ENCODE measurements at places on chromosomes 7 and 10.

- no peak for DNase-seq
Observed at GRCh38 chr7:105840981-105841749, 35.2 kb downstream of the ATXN7L1 start.

DNA sequence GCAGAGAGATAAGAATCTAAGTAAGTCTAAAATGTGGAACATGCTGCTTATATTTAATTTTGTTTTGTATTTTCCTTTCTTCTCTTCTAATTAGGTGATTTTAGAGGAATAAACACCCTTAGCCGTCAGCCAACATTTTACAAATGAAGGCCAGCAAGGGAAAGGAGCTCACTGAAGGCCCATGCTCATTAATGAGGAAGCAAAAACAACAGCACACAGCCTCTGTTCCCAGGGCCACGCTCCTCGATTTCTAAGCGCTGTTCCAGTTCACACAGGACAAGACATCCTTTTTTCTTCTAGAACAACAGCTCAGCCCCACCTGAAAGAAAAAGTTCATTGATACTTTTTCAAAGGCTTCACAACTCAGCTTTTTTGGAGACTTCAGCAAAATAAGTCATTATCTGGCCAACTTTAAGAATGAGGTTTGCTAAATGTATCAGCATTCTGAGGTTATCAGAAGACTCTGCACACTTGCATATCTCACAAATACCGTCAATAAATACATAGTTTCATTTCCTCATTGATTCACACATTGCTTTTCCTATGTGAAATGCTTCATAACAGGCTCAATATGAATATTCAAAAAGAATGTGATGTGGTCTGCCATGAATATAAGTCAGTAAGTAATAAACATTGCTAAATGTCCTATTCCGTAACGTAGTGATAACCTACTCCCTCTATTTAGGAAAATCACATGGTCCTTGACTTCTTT is 34.8 kb upstream of the SFMBT2 start:
- DNase-seq, result no peak

DNA sequence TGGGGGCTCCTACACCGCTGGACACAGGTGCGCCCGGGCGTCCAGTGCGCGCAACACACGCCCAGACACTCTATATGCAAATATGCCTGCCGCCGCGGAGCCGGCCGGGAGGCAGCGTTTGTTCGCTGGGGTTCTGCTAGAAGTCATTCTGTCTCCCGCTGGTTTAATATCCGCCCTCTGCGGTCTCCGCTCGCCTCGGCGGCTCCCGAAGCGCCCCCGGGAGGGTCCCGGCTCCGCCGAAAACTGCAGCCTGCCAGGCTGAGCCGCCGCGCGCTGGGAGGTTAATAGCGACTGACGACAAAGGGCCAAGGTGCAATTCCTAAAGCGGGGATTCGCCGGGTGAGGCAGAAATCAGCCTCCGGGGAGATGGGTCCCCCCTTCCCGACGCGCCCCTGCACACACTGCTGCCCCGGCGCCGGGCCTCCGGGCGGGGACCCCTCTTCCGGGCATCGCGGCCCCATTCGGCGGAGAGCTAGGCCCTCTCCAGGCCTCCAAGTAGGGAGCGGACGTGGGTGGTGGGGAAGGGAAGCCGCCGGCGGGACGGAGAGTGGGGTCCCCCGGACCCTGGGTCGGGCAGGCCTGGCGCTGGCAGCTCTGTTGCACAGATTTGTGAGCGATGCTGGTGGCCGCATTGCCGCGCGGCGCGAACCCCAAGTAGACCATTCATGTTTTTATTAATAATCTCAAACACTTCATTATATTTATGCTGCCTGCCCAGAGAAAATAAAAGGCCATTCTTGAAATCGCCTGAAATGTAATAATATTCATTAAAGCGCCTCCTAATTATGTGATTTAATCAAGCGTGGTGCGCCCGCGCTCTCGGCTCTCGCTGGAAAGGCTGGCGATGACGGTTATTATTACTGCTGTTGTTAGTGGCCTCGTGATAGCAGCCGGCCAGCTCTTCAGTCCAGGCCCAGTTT is 9.1 kb downstream of the EN2 start:
- DNase-seq, result peak; percentile 92

DNA sequence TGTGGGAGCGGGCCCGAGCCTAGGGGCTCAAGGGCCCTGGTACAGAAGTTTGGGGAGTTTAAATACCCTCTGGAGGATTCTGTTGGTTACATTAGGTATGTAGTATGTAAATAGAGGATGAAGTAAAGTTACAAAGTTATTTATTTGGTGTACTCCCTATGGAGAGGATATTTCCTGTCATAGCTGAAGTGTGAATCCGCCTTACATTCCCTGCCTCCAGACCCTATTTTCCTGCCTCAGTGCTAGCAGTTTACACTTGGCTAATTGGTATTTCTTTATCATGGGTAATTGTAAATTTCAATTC is 60.6 kb upstream of the KLF14 start:
- DNase-seq, result no peak

DNA sequence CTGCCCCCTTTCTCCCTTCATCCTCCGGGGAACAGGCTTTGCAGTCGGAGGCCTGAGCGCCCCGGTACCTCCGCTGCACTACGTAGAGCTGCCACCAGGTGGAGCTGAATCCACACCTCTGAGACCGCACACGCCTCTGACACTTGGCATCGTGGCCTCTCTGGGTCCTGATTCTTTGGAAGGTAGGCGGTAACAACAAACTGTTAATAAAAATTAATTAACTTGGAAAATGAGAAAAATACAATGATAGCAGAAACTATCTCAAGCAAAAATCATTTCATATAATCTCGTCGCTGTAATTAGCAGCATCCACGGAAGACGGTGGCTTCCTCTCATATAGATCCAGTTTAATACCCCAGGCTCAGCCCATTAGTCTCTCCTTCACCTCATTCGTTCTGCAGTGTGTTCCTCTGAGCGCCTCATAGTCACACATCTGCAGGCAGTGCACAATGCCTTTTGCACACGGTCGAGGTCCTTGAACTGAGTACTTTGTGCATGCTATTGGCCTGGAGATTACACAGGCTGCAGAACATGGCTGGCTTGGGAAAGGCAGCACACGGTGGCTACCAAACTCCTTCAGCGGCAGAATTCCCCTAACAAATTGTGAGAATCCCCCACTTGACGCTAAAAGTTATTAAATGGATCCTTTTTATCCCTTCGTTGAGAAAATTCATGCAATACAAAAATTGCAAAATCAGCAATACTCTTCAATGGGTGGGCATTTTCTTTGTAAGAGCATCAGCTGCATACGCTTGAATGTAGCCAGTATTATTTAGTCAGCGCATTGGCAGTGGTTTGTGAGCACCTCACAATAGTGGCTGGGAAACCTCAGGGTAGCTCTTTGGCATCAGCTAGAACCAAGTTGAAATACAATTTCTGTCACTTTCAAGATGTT is 18.7 kb downstream of the OR9A2 start:
- peak; percentile 87 for DNase-seq

DNA sequence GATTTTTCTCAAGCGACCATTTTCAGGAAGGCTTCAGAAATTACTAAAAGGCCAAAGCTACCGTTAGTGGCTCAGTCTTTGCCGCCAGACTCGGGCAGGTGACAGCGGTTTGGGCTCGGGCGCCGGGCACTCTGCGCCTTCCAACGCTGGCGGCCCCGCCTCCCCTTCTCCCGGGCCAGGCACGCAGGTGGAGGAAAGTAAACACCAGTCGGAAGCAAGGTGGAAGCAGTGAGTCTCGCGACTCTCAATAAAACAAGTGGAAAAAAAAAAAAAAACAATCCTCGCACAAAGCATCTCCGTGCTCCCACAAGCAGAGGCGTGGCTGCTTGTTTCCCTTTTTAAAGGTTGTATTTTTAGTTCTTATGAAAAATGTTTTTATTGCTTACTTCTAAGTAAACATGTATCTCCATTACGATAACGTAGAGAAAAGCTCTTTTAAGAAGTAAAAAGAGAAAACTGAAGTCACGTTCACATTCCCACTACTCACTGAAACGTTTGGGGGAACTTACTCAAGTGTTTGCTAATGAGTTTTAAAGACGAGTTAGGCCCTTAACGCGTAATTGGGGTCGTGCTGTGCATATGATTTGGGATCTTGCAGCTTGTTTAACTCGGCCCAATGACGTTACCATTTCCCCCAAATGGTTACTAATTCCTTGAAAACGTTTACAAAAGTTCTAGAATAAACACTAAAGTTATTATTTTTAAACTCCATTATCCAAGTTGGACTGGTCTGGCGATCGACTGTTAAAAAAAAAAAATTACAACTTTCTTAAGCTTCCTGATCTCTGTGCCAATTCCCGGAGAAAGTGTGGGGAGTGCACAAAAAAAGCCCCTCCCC is 864 bp downstream of the CDCA7L start:
- DNase-seq, result no peak

- peak; percentile 9 for DNase-seq
Observed at GRCh38 chr10:120483651-120484301, 26.7 kb downstream of the PLPP4 start.

GRCh38 chr10:105274556-105275070 is 633.5 kb downstream of the SORCS3 start:
- DNase-seq, result no peak

DNA sequence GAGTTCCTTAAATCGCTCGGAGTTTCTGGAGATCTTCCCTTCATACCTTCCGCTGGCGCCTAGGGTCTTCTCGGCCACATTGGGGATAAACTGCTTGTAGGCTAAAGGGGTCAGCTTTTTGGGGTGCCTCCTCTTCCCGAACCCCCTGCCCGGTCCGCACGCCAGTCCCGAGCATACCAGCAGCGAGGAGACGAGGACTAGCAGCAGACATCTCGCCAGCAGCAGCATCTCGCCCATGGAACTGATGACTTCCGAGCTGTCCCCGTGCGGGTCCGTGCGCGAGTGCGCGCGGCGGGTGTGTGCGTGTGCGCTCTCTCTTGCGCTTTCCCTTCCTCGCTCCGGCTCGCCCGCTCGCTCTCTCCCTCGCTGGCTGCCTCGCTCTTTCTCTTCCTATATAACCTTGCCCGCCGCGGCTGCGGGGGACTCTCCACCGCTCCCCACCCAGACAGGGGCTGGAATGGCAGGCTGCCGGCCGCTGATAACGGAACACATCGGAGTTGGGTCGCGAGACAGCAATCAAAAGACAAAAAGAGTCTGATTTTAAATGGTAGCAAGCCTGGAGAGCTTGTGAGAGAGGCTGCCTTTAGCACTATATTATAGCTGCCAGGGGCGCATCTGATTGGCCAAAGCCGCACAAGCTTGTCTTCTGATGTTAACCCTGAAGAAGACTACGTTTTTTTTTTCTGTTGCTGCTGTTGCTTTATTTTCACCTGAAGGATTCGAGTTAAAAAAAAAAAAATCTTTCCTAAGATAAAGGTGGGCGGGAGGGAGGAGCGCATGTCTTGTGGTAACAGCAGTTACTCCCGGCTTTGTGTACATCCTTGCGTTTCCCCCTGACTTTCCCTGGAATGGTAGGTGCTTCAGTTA is at the start of gene SHH:
Gene SHH (minus strand): TSS at position 569 of the 867 bp plus-strand sequence. CDS start 341 bp downstream, at position 228.
- no peak for DNase-seq

GRCh38 chr10:54284526-54285193 is 516.4 kb downstream of the PCDH15 start:
- DNase-seq, result no peak

- no peak for DNase-seq
Observed at GRCh38 chr10:34727595-34728033, 87.5 kb downstream of the PARD3 start.

- no peak for DNase-seq
Observed at GRCh38 chr7:125355899-125356298, 426.3 kb upstream of the POT1 start.
